ENCODE measurements at places on chromosomes 16 and 17.

GRCh38 chr16:23801378-23801777 lies 34.4 kb upstream of the PRKCB start:
- DNase-seq: peak; percentile 63

DNA sequence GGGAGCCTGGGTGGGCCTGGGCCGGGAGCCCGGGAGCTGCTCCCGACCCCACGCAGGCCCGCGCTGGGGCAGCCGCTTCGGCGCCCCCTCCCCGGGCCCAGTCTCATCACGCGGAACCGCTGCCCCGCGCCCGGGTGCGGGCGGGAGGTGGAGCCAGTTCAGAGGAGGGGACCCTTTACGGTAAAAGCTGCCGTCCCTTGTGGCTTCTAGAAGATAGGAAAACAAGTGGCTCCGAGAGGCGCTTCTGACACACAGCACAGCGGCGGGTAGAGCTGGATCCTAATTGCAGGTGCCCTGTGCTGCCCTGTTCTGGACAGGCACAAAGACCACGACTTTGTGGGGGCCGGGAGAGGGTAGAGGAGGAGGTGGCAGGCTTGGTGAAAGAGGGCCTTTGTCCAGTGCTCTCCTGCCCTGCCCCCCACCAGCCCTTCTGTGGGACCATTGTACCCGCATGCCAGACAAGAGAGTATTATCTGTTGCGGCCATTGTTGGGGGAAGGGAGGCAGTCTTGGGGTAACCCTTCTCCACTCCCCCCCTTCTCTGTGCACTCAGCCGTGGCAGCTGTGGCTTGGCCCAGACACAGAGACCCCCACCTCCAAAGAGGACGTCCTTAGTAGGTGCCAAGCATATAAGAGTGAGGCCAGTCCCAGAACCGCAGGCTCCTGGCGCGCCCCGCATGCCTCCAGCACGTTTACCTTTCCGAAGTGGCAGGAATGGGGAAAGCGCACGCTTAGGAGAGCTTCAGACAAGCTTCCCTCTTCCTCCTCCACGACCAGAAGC lies 736 bp downstream of the CNP start:
- no peak for DNase-seq

GRCh38 chr16:2787961-2788360 lies 601 bp upstream of the PRSS33 start:
- DNase-seq: no peak

DNA sequence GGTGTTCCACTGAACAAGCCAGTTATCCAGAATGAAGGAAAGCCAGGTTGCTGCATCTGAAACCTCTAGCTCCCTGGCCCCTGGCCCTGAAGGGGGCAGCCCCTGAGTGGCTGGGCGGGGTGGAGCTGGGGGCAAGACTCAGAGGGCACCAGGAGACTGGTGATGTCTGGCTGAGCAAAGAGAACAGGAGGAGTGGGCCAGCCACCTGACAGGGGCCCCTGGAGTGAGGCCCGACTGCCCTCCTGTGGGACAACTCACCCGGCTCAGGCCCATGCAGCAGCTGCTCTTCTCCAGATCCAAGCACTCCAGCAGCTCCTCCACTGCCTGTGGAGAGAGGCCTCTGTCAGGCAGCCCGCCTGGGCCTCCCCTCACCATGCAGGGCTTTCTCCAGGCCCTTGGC lies 60.4 kb downstream of the PIPOX start:
- no peak for DNase-seq

DNA sequence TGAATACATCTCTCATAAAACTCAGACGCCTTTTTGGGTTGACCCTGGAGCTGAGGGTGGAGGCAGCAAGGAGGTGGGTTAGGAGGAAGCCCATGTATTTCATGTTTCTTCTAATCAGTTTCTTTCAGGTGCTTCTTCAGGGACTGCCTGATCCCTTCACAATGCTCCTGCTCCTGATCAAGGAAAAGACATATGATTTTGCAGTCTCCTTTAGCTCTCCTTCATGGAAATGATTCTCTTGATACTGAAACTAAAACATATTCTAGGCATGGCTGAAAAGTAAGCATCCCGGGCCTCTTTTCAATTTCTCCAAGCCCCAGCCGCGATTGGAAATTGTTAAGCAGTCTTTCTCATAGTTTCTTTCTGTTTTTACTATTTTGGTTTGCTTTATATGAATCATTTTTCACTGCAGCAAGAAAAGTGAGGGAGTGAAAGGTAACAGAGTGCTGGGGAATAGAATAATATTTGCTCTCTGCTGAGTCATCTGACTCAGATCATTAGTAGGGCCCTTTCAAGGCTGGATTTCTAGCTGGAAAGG lies 730.7 kb downstream of the CDH11 start:
- DNase-seq: no peak

DNA sequence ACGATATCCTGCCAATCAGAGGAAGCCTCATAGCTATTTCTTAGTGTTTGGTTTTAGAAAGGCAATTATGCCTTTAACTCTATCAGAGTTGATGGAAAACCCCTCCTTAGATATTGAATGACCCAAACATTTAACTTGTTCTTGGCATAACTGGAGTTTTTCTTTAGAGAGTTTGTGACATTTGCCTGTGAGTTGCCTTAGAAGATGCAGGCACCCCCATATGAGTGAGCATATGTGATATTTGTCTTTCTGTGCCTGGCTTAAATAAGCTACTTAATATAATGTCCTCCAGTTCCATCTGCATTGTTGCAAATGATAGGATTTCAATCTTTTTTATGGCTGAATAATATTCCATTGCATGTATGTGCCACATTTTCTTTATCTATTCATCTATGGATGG lies 19.6 kb upstream of the B4GALNT2 start:
- no peak for DNase-seq

DNA sequence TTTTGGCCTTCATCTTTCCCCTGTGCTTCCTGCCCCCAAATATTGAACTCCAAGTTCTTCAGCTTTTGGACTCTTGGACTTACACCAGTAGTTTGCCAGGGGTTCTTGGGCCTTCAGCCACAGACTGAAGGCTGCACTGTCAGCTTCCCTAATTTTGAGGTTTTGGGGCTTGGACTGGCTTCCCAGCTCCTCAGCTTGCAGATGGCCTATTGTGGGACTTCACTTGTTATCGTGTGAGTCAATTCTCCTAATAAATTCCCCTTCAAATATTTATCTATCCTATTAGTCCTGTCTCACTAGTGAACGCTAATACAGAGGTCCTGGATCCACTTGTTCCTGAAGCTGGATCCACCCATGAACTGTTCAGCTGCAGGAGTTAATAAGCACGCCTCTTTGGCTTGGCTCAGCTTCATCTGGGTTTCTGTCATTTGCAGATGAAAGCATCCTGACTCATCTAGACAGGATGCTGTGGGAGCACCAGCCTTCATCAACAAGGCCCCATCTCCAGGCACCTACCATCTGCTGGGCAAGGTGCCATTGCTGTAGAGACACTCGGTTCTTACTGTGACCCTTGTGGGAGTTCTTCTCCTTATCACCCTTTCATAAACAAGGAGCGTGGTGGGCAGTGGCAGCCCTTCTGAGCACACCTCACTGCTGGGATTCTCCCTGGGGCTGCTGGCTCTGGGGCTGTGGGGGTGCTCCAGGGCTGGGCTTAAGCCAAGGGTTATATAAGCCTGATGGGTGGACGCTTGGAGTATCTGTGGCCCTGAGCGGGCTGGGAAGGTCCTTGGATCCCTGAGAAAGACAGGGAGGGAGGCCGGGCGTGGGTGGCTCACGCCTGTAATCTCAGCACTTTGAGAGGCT lies 23.1 kb downstream of the LAT start:
- no peak for DNase-seq

GRCh38 chr16:18018376-18018775 lies 318.2 kb downstream of the NPIPA8 start:
- DNase-seq: no peak

GRCh38 chr17:45940293-45940692 lies 45.9 kb downstream of the MAPT start:
- no peak for DNase-seq

DNA sequence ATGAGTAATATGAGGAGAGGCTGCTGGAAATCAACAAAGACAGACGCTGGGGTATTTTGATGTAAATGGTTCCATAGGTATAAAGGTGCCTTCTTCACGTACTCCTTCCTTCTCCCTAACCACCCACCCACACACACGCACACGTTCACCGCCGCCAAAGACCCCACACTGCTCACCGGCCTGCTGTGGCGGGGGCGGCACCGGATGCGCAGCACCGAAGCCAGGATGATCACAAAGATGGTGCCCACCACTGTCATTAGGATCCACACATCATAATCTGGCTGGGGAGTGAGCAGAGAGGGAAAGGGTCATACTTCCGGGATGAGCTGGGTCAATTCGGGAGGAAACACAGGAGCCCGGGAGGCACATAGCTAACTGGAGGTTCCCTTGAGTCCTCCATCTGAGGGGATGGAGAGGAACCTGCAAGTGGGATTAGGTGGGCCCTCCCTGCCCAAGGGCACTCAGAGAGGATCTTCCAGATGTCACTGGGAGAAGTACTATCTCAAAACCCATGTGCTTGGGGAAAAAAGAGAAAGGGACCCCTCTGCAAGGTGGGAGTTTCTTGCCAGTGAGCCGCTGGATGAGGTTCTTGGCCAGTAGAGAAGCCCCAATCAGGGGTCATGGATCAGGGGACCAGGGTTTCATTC lies 10.5 kb upstream of the SUPT4H1 start:
- DNase-seq: no peak

- DNase-seq: no peak
Measured at GRCh38 chr17:980406-981291, 1.1 kb upstream of the NXN start.

DNA sequence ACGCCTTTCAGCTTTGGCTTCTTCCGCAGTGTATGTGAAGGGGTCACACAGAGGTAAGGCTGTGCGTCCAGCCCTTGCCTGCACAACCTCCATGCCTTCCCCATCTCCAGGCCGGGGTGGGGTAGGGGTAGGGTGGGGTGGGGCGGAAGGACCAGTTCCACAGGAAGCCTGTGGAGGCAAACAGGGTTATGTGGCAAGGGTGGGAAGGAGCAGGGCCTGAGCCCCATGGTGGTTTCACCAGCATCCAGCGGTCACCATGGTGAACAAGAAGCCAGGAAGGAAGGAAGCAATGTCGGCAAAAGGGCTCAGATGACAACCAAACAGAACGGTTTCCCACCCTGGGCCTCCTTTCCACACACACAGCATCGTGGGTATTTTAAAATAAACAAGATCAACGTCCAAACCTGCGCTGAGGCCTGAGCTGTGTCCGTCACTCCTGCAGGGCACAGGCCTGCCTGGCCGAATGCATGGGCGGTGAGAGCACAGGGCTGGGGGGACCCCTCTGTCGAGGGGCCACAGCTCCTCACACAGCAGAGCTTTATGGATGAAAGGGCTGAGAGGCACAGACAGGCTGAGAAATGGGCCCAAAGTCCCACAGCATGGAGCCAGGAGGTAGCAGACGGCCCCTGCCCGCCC lies 80.5 kb downstream of the ZNF778 start:
- DNase-seq: no peak

DNA sequence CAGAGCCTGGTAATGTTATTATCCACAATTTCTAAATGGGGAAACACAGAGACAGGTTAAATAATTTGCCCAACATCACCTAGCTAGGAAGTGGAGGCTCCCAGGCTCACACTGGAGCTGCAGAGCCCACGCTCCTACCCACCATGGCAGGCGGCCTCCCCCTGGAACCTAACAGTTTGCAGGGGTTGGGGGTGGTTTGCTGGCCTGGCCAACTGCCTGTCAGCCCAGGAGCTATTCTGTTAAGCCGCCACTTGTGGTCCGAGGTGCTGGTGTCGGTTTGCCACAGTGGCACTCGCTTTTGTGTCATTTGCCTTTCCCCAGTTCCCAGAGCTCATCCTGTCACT lies 3.6 kb downstream of the PRCD start:
- no peak for DNase-seq

GRCh38 chr17:39777534-39778365 lies 40.0 kb downstream of the GRB7 start:
- DNase-seq: no peak

GRCh38 chr16:77780378-77780837 lies 8.0 kb upstream of the VAT1L start:
- DNase-seq: no peak

DNA sequence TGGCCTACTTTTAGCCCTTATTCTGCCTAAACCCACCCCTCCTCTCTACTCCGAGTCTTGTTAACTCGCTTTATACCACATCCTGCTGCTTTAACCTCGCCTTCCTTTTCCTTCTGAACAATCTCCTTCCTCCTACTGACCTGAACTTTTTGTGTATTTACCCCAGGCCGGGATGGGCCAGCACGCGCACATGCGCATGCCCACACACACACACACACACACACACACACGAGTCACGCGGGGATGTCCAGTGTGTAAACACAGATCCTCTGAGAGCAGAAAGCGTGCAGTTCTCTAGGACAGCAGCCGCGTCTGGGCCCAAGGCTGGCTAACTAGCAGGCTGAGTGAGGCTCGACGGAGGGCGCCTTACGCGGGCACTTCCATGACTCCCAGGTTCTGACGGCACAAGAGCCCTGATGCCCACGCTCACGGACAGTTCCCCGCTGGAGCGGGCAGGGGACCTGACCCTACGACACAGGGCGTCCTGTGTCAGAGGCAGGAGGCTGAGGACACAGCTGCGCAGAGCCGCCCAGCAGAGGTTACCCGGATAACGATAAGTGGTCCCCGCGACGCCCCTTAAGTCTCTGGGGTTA lies 610 bp downstream of the PIK3R5 start:
- no peak for DNase-seq

DNA sequence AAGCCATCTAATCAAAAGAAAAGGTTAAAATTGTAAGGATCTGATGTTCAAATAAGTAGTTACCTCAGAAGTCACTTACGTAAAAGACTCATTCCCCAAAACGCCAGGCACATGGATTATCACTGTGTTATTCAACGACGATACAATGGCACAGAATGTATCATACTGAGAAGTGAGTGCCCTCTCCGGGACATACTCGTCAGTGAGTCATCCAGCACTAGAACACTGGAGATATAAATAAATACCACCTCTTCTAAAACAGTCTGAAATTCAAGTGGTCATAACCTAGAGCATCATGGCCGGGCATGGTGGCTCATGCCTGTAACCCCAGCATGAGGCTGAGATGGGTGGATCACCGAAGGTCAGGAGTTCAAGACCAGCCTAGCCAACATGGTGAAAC lies 24.9 kb downstream of the USP31 start:
- DNase-seq: no peak

DNA sequence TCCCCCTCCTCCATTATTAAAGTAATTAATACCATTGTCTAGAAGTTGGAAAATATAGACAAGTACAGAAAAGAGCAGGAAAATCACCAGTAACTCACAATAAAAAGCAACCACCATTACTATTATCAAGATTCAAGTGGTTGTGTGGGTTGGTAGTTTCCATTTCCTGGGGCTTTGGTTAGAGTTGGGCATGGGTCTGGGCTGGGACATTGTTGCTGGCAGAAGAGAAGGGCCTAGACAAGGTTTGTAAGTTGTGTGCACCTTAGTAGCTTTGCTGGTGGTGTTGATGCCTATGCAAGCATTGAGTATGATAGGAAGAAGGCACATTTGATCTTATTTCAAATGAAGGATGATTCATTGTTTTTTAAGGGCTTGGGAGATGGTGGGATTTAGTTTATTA lies 25.4 kb upstream of the NFATC3 start:
- no peak for DNase-seq

DNA sequence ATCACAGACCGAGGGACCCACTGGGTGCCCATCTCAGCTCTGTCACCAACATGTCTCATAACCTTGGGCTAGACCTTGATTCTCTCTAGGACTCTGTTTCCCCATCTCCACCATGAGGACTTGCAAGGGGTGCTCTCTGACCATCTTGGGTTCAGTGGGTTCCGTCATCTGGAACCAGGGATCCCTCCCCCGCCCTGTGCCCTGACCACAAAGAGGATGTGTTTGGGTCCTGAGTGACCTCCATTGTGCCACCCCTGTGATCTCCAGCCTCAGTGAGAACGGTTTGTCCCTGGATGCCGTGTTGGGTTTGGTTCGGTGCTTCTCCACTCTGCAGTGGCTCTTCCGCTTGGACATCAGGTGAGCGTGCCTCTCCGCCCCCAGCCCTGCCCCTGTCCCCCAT lies 49.1 kb upstream of the CPNE2 start:
- no peak for DNase-seq

Measured in iPS DF 6.9 (cell line).